Cardiac fibroblast (primary cell): ENCODE measurements at places on chromosomes 4 and X.
A peak's percentile ranks its signal among the peaks of the same experiment; 100 is the strongest.

DNA sequence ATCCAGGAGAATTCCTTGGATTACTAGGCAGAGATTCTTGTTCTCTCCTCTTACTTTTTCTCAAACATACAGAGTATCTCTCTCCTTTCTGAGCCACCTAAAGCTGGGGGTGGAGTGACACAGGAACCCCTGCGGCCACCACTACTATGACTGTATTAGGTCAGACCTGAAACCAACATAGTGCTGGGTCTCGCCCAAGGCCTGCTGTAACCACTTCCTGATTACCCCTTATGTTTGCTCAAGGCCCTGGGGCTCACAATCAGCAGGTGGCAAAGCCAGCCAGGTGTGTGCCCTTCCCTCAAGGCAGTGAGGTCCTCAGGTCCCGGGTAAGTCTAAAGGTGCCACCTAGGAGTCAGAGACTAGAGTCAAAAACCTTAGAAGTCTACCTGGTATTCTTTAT is 166.4 kb downstream of the PARM1 start:
- no peak for DNase-seq

GRCh38 chrX:148960060-148960459 is 459.6 kb downstream of the AFF2 start:
- peak; percentile 54 for DNase-seq

- peak; percentile 50 for DNase-seq
Observed at GRCh38 chrX:74613370-74614092, 893 bp downstream of the RLIM start.

DNA sequence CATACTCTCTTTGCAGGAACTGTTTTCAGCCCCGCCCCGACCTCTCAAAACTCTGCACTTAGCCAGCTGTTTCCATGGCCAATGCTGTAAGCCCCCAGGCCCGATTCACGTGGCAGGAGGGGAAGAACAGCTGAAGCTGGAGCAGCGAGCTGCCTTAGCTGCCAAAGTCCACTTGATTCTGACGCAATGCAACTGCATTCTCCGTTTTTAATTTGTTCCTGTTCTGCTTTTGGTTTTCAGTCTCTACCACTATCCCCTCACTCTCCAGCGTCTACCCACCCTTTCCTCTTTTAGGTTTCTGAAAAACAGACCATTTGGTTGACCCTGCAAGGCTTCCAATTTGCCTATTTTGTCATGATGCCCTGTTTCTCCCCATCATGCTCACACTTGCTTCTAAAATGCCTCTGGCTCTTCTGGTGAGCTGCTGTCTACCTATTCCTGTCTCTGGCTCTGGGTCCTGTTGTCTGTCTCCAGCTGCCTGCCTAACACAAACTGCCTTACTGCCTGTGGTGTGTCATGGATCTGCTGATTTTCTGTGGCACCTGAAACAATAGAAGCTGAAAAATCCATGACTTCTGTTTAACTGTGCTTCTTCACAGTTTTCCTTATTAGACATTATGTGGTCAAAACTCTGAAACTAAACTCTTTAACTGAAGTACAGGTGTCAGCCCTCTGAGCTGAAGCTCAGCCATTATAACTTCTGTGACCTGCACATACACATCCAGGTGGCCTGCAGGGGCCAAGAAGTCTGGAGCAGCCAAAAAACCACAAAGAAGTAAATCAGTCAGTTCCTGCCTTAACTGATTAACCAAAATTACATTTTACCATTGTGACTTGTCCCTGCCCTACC is 160.5 kb upstream of the AGTR2 start:
- DNase-seq = no peak

- DNase-seq = no peak
Observed at GRCh38 chr4:4865705-4866123, 6.2 kb downstream of the MSX1 start.

- no peak for DNase-seq
Observed at GRCh38 chr4:35463251-35463952, 780.9 kb downstream of the ARAP2 start.

- DNase-seq = no peak
Observed at GRCh38 chr4:99591757-99592156, 17.1 kb downstream of the MTTP start.

DNA sequence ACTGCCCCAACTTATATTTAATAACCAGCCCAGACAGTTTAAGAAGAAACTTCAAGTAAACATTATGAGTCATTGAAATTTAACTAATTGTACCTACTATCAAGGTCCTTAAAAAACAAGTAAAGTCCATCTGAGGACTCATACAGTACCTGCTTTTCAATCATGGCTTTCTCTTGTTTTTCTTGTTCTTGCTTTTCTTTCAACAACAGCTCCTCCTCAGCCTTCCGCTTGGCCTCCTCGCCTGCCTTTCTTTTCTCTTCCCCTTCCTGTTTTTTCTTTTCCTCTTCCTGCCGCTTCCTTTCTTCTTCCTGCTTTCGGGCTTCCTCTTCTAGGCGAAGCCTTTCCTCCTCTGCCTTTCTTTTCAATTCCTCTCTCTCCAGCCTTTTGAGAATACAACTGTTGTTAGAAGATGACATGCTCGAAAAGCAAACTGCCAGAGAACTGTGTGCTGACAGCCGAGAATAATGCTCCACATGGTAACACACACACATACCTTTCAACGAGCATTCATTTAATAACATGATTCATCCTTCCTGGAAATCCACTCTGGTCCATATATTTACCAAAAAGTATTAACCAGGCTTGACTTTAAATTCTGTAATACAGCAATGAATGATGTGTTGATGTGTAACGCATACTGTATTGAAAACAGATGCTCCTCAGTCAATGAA is 25.2 kb upstream of the BCLAF3 start:
- no peak for DNase-seq

DNA sequence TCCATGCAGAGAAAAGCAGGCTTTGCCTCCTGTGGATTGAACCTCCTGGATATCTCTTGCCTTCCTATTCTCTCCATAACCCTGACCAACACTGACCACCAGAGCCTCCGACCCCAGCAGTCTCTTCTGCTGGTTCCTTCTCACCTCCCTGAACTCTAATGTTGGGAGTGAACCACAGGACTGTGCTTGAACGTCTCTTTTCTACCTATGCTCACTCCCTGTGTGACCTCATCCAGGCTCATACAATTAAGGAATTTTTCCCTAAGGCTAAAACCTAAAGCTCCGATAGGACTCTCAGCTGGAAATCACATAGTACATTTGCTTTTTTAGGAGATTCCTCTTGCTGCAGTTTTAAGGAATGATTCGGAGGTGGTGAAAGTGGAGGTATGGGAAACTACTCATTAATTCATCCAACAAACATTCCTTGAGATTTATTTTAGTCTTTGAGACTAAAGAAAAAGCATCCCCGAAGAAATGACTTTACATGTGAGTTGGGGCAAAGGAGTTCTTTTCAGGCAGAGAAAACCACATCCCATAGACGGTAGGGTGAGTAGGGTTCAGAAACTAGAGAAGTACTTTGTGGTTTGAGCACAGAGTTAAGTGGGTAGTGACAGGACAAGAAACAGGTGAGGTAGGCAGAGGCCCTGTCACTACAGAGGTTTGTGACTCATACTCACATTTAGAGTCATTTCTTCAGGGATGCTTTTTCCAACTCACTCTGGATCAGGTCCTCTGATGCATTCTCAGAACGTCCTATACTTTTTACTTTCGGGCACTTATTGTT is 30.8 kb downstream of the NDNF start:
- no peak for DNase-seq

DNA sequence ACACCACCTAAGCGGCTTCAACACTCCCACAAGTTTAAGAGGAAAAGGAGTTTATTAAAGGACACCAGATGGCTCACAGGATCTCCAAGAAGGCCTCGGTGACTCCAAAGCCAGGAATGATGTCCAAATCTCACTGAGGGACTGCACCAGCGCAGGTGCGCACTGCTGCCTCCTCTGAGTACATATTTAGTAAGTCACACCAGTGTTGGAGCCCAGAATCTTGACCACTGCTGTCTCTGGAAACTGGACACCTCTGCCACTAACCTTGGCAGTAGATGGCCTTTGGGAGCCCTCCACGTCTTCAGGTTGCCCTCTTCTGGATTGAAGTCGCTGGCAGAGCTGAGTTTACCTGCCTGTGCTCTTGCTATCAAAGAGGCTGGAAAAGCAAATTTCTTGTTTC is 10.1 kb upstream of the RS1 start:
- no peak for DNase-seq

DNA sequence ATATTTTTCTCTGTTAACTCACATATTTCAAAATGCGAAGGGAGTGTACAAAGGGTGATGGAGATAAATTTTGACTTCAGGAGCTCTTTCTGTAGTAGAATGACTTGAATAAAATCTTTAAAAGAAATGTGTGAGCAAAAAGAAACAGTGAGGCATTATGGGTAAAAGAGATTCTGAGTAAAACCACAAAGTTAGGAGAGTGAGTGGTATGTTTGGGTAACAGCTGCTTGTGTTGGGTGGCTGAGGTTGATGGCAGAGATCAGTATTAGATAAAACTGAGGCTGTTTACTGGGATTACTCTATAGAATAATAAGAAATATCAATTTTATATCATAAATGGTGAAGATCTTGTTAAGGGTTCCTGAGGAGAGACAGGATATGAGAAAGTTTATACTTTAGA is 434.2 kb upstream of the AMOT start:
- DNase-seq = no peak

DNA sequence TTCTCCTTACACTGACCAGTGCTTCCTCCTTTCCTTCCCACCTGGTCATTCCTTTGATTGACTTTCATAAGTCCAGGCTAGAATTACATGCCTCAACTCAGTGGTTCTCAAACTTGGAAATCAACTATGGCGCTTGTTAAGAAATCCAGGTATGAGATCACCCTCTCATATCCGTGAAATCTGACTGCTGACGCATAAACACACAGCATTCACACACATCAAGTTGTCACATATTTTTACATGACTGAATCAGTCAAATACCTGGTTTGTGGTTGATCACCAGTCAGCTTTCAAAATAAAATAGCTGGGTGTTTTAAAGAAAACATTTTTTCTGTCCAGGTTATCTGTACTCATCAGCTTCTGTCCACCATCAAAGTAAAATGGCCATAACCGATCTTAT is 433.5 kb downstream of the AFF2 start:
- no peak for DNase-seq

DNA sequence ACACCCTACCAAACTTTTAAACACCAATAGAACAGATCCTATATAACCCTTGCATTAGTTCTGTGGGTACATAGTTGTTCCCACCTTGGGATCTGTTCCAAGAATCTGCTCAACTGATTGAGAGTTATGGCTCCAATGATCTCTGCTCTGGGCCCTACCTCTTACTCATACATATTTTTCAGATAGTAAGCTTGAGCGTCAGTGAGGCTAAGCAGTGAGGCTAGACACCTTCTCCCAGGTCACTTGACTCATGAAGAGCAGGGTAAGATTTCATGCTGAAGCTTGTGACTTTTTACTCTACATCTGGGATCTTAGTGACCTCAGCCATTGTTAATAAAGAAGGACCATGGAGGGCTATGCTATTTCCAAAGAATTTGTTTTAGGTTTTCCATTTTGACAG is 23.1 kb upstream of the TNIP3 start:
- DNase-seq = no peak

GRCh38 chr4:186082221-186082620 is 13.3 kb downstream of the TLR3 start:
- no peak for DNase-seq

GRCh38 chr4:106245176-106245575 is 70.8 kb downstream of the TBCK start:
- DNase-seq = peak; percentile 8

DNA sequence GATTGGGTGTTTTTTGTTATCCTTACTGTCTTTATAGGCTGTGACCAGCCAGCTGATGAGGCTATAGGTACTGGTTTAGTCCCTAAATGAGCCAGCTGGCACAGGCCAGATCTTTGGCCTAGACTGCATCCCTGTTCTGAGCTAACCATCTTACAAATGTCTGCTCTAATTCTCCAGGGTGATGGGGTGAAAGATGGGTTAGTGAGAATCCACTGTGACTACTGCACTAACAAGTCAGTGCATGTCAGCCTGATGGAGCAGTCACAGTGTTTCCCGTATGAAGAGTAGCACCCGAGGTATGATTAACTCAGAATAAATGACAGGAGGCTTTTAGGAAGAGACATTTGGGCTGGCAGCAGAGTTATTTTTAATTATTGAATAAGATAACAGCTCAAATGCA is 181.0 kb downstream of the DCTD start:
- no peak for DNase-seq

- no peak for DNase-seq
Observed at GRCh38 chr4:154707877-154708276, 35.9 kb upstream of the LRAT start.

DNA sequence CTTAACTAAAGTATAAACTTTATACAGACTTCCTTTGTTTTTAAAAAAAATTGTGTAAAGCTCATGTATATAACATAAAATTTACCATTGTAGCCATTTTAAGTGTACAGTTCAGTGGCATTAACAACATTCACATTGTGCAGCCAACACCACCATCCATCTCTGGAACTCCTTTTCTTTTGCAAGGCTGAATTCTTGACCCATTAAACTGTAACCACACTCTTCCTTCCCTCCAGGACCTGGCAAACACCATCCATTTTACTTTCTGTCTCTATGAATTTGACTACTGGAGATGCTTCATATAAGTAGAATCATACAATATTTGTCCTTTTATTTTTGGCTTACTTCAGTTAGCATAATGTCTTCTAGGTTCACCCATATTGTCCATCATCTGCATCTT is 104.7 kb downstream of the RASL11B start:
- no peak for DNase-seq

DNA sequence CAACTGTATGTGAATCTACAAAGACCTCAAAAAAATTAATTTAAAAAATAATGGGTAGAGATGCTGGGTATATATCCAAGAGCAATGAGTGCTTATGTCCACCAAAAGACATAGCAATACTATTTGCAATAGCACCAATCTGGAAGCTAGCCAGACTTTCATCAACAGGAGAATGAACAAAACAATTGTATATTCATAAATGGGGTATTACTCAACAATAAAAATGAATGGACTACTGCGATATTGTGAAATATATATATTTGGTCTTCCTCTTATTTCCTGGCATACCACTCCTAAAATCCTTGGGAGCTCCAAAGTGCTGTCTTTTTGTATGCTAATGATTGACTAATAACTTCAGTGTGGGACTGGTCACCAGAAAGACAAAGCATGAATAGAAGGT is 77.5 kb downstream of the MSN start:
- peak; percentile 89 for DNase-seq

DNA sequence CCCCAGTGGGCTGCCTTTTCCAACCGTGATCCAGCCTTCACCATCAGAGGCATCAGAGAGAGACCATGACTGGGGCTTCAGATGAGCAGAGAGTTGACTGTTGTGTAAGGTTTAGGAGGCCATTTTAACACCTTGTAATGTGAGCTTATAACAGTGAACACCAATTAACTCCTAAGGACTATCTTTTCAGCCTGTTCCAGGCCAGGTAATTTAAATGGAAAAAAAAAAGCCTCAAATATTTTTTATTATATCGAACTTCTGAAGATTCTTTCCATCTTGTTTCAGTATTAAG is 13.3 kb upstream of the ELOVL6 start:
- DNase-seq = no peak
